Glutamatergic neuron (in vitro differentiated cells): ENCODE measurements at places on chromosomes 5 and 9.

GRCh38 chr9:131107760-131108159, 11.4 kb downstream of the AIF1L start:
- DNase-seq = no peak

- no peak for DNase-seq
Observed at GRCh38 chr9:127449332-127449966, 1.8 kb downstream of the RPL12 start.

GRCh38 chr9:126614455-126615244, 922 bp downstream of the LMX1B start:
- peak; percentile 32 for DNase-seq

DNA sequence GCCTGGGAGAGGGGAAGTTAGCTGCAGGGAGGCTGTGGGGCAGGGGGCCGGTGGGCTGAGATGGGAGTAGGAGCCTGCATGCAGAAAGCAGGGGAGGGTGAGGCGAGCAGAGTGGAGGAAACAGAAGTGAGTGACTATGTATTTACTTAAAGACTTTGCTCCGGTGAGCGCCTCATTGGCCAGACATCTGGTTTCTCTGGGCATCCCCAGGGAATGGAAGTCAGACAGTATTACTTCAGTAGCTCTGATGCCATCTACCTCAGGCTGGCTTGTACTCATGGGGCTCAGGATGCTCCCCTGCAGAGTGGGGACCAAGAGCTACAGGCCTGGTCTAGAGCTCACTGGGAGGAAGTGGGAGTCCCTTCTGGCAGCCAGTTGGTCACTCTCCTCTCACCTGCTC, 78.2 kb upstream of the ARAP3 start:
- DNase-seq = no peak

- no peak for DNase-seq
Observed at GRCh38 chr5:119453040-119453373, 710 bp downstream of the HSD17B4 start.

GRCh38 chr5:14251733-14252132, 108.6 kb downstream of the TRIO start:
- DNase-seq = no peak

GRCh38 chr5:107894361-107894760, 223.6 kb upstream of the EFNA5 start:
- DNase-seq = no peak

- DNase-seq = no peak
Observed at GRCh38 chr5:31130676-31131075, 62.8 kb upstream of the CDH6 start.

- no peak for DNase-seq
Observed at GRCh38 chr9:100579665-100580064, 1.8 kb downstream of the CAVIN4 start.

GRCh38 chr9:128175102-128175563, 15.1 kb downstream of the BBLN start:
- no peak for DNase-seq

- DNase-seq = no peak
Observed at GRCh38 chr5:55437452-55437851, 97.3 kb downstream of the PLPP1 start.

DNA sequence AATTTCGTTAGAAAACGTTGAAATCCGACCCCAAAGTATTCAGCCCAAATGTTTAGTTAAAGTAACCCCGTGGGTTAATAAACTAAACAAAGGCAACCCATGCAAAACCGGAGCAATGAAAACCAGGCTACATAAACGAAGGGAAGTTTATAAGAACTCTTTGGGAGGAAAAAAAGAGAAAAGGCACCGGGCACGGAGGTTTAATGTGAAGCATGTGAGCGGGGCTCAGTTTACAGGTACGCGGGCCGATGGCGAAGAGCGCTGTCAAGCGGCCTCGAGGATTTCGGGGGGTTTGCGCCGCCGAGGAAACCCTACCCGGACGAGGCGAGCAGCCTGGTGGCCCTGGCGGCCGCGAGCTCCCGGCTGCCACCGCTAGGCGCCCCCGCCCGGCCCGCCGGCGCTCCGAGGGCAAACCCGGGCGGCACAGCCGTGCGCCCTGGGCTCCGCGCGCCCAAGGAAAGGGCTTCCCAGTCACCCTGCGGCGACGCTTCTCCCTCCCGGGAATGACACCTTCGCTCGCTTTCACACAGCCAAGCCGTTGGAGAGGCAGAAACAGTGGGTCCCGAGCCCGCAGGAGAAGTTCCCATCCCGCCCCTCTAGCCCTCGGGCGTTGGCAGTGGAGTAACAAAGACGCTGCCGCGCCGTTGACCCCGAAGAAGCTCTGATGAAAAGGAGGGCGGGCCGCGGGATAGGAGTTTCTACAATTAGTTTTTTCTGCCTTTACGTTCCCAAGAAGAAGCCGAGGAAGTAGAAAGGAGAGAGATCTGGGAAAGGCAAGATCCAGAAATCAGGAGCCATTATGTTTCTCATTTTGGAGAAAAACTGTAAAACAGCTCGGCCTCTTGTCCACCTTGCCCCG, 126.0 kb downstream of the TMEM174 start:
- peak; percentile 65 for DNase-seq

DNA sequence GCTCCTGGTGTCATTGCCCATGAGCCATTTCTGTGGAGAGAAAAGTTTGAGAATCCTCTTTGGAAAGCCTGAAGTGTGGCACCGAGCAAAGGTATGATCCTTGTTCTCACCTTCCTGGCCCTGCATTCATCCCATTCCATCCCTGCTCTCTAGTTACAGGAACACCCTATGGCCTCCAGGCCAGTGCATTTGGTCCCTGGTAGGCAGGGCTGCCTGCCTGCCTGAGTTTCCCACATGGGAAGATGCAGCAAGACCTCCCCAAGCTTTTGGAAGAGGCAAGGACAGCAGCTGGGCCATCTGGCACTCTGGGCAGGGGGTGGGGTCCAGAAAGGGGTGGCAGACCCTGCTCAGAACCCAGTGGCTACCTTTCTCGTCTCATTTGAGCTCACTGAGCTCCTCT, 24.5 kb downstream of the IGIP start:
- no peak for DNase-seq

- DNase-seq = no peak
Observed at GRCh38 chr5:78893940-78894677, 91.0 kb downstream of the ARSB start.

DNA sequence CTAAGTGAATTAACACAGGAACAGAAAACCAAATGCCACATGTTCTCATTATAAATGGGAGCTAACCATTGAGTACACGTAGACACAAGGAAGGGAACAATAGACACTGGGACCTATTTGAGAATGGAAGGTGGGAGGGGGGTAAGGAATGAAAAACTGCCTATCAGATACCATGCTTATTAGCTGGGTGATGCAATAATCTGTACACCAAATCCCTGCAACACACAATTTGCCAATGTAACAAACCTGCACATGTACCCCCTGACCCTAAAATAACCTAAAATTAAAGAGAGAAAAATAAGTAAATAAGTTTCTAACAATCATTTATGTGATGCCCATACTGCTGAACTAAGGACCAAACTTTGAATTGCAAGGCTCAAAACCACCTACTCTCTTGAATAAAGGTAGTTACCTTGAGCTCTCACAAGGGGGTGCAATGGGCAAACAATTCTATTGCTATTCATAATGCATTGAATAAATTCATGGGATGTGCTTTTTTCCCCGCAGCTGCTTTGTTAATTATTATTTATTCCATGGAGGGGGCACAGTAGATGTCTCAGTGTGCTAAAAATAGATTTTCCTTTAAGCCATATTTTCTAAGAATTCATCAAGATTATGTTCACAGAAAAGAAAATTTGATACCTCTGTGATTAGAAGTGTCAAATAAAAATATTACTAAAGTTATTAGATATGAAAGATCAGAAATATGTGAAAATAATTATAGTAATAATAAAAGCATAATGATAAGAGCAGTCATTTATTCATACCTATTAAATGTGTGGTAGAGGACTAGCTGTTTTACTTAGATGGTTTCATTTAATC, 76.2 kb upstream of the PTPN3 start:
- no peak for DNase-seq

- DNase-seq = no peak
Observed at GRCh38 chr9:131781069-131781468, 41.2 kb upstream of the RAPGEF1 start.

DNA sequence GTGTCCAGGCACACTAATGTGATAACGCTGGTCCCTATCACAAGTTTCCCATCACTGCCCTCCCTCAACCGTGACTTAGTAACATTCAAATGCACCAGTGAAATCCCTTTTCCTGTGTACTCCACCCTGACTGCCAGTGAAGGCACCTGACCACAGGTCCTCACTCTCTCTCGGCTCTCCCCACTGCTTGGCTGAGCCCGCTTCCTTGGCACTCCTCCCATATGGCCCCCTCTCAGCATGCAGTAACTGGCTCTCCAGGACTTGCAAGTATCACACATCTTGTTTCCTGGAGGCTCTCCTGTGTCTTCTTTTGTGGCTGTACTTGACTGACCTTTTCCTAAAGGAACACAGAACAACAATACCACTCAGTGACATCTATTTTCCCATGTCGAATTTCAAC, 292.0 kb upstream of the ZNF608 start:
- DNase-seq = no peak

GRCh38 chr9:129879103-129879699, 43.9 kb downstream of the USP20 start:
- DNase-seq = no peak
